Heart left ventricle (tissue), 16 donors: ENCODE measurements at places on chromosomes 7 and 10. TPM values are rescaled to one million over a fixed set of nuclear protein-coding genes. Genes with fewer than 3 reads are reported as not detected.

Gene DNAJB6
- 189 TPM for total RNA-seq

Gene COBL
- total RNA-seq: 92.9 TPM

GRCh38 chr10:121765204-121765603, 162.6 kb downstream of the ATE1 start:
- DNase-seq: no peak

DNA sequence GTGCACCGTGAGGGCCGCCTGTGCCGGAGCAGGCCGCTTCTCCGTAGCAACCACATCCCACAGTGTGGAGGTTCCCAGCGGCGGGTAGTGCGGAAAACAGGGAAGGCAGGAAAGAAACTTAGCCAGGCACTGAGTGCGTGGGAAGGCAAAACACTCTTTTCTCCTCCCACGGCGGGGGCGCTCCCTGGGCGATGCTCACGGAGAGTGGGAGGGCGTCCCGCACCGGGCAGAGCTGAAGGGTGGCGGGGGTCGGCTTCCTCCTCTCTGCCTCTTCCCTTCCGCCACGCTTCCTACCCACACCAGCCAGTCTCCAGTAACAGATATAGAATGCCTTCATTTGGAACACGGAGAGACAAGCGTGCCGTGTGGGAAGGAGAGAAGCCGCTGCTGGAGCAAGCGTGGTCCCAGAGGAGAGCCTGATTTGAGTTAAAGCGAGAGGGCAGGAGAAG, 252.5 kb downstream of the PAXIP1 start:
- no peak for DNase-seq

DNA sequence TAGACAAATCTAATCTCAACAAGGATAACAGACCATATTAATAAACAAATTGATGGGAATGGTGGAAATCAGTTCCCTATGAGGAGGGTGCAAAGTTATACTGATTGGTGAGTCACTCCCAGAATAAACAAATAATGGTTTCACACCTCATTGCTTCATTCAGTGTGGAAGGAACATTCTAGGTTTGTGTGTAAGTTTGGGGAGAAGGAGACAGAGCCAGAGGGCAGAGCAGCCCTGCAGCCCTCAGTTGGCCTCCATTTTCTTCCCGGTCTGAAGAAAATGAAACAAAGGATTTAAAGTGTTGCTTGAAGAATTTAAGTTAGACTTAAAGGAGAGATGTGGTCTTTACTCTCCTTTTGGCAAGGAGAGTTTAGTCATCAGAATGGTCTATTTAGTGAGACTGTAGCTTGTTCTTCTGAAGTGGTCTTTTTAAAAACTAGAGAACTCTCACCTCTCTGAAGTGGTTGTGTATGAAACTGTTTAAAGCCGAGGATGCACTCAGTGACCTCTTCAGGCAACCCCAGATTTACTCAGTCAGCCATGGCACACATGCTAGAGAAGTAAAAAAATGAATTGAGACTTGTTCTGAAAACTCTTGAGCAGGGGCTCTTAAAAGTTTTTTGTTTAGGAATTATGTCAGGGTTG, 27.2 kb downstream of the IKZF1 start:
- DNase-seq: no peak

DNA sequence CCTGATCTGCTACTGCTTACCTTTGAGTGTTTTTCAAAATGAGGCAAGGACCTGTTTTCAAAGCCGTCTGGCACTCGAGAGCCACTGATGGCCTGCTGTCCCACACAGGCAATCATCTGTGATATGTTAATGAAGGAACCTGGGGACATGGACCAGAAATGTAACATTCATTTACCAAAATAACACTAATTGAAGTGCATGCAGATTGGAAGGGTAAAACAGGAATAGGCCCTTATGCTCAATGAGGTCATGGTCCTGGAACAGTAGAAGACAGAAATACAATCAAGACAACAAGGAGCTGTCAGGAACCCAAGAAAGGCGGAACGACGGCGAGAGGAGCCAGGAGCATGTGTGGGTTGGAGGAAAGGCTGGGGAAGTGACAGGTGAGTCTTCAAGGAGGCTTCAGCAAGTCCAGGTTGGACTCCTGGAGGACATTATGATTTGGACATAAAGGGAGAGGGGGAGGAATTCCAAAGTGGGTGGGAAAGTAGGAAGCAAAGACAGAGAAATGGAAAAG, 28.3 kb downstream of the POLR3A start:
- DNase-seq: no peak

GRCh38 chr7:17120756-17121155, 177.7 kb upstream of the AHR start:
- no peak for DNase-seq

Gene CDH23
- total RNA-seq: 8.6 TPM

Gene IDI2
- 0.72 TPM for total RNA-seq

Gene SCIN
- 1.7 TPM for total RNA-seq

- no peak for DNase-seq
These were observed 982 bp downstream of the PGAM1 start for GRCh38 chr10:97426776-97427570.

DNA sequence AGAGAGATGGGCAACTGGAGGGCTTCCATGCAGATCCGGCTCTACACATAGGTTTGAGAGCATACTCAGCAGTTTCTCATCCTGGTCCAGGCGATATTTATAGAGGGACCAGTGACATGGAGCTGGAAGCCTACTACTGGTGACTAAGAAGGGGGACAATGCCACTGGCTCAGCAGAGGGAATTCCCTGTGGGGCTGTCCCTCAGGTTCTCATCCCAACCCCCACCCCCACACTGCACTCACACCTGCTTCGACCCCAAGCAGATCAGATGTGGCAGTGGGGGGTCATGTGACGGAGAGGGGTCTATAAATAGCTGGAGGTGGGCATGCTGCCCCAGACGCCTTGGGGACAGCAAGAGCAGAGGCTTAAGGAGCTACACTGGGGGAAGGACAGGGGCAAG, at the start of gene CLCN1:
TSS of gene CLCN1 (plus strand) at position 336 of the 400 bp plus-strand sequence. CDS start 102 bp downstream, outside the sequence.
- no peak for DNase-seq

Gene TMEM139
- 9.7 TPM for total RNA-seq

- no peak for DNase-seq
These were observed 36.1 kb downstream of the DNAJB12 start for GRCh38 chr10:72318418-72319262.

GRCh38 chr7:19957664-19958063, 184.2 kb upstream of the TMEM196 start:
- DNase-seq: no peak

DNA sequence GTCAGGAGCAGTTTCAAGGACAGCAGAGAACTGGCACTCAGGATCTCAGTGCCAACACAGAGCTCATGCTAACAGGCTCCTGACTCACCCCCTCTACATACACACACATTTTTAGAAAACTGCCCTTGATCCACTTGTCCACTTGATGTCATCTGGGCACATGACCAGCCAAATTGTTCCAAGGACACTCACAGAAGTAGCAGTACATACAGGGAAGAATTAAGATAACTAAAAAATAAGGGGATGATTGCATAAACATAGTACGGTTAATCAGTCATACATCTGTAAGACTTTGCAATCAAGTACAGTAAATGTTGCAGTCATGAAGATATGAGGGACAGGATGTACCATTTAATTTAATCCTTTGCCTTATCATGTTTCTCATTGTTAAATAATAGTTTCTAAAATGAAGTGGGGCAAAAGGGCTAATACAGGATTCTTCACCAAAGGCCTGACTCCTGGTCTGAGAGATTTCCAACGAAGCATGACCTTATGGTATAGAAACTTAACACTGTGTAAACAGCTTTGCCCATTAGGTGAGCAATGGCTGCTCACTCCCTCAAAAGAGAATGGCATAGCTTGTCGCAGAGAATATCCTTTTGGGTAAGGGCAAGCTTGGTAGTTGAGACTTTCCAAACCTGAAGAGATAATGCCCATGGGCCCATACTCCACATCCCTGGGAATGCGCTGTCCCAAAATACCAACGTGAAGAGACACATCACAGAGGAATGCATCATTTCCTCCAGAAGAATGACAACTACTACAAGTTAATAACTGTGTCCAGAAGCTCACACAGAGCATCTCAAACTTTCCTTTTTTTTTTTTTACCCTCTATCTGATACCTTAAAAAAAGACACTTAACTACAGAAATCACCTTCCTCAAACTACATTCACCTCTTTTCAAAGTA, 94.1 kb downstream of the ARMH3 start:
- peak; percentile 75 for DNase-seq

DNA sequence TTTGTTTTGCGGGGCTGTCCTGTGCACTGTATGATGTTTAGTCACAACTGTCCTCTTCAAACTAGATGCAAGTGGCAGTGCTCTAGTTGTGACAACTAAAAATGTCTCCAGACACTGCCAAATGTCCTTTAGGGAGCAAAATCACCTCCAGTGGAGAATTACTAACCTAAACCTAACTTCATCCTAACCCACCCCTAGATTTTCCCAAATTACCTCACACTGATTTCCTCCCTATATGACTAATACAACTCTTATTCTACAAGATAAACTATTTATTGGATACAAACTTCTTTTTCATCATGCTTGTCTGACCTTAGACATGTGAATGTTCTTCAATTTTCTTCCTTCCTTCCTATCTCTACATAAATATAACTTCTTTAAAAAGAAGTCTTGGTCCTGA, 26.4 kb downstream of the PNPLA8 start:
- DNase-seq: no peak

Gene C10orf67
- total RNA-seq: 0.61 TPM

DNA sequence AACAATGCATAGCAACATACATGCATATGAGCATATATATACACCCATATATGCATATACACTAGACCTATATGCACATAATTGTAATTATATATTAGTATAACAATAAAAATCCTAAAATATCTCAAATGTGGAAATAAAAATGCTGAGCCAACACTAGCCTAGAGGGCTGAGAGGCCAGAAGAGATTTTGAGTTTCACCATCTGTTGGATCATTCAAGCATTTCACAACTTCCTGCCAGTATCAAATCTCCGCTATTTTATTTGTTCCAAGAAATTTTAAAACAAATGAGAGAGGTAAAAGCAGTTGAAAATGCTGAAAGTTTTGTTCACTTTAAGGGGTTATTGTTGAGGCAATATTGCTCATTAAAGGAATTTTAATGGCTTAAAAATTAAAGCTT, 187.0 kb downstream of the PCDH15 start:
- no peak for DNase-seq

Gene NRP1
- 209 TPM for total RNA-seq

- no peak for DNase-seq
These were observed 41.1 kb upstream of the STMP1 start for GRCh38 chr7:135620980-135621850.

GRCh38 chr10:62054830-62055229, 153.3 kb downstream of the ARID5B start:
- no peak for DNase-seq

GRCh38 chr7:99171731-99172130, 27.8 kb upstream of the SMURF1 start:
- no peak for DNase-seq

- no peak for DNase-seq
These were observed 565.2 kb downstream of the TCERG1L start for GRCh38 chr10:130746311-130746710.

- DNase-seq: peak; percentile 87
These were observed at the start of gene PLAU for GRCh38 chr10:73910764-73911552. TSS of gene PLAU (plus strand) at chr10:73911132. CDS start at chr10:73911556, 424 bp downstream.

DNA sequence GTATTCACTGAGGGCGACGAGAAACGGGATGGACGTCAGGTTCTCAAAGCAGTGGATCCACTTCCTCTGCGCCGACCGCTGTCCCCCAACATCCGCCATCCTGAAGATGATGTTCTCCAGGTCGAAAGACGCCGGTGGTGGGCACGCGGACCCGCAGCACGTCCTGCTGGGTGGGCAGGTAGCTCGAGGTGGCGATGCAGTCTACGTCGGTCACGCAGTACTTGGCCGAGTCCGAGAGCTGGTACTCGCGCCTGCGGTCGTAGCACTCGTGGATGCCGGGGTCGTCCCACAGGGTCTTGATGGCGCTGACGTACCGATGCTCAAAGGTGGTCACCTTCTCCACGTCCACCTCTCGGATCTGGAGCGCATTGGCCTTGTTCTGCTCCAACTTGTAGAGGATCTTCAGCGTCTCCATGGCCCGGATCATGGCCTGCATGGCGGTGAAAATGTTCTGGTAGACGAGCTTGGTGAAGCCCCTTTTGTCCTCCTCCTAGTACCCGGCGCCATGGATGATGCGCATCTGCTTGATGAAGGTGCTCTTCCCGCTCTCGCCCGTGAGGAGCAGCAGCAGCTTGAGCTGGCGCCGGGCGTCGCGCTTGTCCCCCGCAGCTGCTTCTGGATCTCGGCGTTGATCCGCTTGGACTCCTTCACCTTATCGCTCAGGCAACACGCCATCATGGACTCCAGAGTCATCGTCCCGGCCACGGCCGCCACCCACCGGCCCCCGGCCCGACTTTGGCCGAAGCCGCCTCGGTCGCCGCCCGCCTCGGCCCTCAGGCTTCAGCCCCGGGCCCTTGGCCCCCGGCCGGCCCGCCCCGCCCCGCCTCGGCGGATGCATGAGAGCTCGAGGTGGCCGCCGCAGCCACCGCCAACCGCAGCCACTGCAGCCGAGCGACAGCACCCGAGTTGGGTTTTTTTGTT, 122.9 kb upstream of the KCTD7 start:
- no peak for DNase-seq

DNA sequence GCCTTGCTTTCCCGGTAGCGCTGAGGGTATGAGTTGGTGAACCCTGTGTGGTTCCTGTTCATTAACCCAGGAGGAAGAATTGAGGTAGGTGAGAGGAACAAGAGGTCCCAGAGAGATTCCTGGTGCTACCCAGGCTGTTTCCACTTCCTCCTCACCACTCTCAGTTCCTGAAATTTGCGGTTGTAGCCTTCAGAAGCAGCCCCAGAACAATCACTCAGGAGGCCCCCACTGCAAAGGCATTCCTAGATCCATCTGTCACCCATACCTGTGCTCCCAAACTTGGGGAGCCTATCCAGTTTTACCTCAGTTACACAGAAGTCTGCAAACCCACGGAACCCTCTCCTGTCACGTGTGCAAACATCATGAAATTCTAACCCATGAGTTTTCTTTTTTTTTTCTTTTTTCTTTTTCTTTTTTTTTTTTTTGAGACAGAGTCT, 9.0 kb upstream of the PIP4K2A start:
- DNase-seq: no peak

GRCh38 chr10:33196377-33196706, 138.1 kb downstream of the NRP1 start:
- no peak for DNase-seq

- no peak for DNase-seq
These were observed 828.7 kb downstream of the TYW1 start for GRCh38 chr7:67825356-67825755.

- DNase-seq: no peak
These were observed 928.7 kb downstream of the IPMK start for GRCh38 chr10:57338823-57339558.

Gene RTKN2
- total RNA-seq: not detected
